ENCODE measurements at places on chromosomes 1 and 21. TPM values are rescaled to one million over a fixed set of nuclear protein-coding genes. Genes with fewer than 3 reads are reported as not detected.

- DNase-seq: peak; percentile 40
Observed at GRCh38 chr1:199545780-199546179, 481.7 kb upstream of the NR5A2 start.

GRCh38 chr1:119935373-119935772 is 39.1 kb upstream of the ADAM30 start:
- no peak for DNase-seq

BRDT gene
- total RNA-seq: not detected

- peak; percentile 63 for DNase-seq
Observed at GRCh38 chr1:202084791-202085681, 37.7 kb upstream of the GPR37L1 start.

DNA sequence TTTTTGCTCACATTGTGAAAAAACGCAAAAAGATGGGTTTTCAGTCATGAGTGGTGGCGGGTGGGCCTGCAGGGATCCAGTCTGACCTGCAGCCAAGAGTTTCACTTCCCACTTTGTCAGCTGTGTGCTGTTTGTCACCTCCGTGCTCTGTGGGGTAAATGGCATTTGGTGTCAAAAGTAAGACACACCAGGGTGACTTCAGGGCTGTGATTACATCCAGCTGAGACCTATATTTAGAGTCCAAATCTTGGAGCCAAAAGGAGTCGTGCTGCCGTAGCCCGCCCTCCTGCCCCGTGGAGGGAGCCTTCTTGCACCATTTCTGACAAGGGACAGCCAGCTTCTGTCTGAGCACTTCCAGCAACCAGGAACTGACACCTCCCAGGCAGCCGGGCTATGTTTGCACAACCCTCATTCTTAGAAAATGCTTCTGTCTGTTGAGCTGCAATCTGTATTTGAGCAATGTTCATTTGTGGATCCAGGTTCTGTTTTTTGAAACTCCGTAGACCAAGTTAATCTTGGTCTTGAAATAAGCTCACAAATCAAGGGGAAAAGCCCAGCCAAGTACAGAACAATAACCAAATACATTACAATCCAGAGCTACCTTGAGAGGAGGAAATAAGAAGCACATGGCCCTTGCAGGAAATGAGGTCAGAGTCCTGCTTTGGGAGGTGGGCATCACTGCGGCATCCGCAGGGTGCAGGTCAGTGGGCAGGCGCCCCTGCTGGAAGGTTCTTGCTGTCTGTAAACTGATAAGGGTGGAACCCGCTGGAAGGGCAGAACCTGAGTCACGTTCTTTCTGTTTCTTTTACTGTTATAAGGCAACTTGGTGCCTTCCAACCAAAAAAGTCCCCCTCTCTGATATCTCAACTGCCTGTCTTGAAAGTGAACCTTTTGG is 14.4 kb downstream of the ABCG1 start:
- DNase-seq: peak; percentile 13

DNA sequence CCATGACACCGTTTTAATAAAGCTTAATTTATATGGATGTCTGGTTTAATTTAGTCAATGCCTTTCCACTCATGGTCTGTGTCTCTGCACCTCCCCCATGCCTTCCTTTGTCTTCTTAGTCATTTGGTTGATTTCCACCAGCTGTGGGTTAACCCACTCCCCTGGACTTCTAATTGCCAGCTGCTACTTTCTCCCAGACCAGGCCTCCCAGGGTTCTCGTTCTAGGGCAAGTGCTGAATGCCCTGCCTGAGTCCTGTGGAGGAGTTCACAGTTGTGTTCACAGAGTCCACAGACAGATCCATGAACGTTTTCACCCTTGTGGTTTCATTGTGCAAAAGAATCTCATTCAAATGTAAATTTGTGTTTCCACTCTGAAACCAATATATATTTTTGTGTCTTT is 243.4 kb downstream of the NUF2 start:
- no peak for DNase-seq

CCDC27 gene
- not detected for total RNA-seq

DNA sequence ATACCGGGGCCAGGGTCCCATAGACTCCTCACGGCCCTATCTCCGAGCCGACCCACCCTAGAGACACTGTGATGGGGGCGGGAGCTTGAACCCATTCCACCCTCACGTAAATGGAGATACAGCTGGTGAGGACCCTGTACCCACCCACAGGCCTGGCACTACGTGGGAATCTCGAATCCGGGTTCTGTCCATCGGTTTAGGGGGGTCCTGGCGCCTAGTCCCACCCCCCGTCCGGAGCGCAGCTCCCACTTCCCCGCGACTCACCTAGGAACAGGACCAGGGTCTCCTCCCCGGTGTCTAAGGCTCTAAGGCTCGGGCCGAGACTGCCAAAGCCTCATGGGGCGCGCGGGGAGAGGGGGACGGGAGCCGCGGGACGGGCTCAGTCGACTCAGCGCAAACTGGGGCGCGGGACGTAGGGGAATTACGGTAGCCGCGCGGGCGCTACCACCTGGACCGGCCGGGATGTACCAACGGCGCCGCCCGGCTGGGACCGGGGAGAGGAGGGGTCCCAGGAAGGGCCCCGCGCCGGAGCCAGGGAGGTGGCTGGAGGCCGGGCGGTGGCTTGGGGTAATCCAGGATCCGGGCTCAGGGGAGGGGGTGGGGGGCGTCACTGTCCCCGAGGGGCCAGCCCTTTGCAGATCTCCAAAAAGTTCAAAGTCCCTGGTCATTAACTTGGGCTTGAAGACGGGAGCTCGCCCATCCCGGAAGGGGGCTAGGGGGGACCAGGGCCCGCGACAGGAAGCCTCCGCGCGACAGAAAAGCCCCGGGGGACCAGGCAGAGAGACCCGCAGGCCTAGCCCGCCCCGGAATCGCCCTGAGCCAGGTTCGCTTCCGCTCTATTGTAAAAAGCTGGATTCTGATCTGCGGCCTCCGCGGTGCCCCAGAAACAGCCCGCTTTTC is 1.0 kb downstream of the PLEKHG5 start:
- peak; percentile 84 for DNase-seq

TIAM1 gene
- 19.1 TPM for total RNA-seq

- DNase-seq: no peak
Observed at GRCh38 chr1:212959266-212960220, 9.2 kb downstream of the VASH2 start.

GRCh38 chr1:53678938-53679825 is 59.8 kb downstream of the GLIS1 start:
- no peak for DNase-seq

DNA sequence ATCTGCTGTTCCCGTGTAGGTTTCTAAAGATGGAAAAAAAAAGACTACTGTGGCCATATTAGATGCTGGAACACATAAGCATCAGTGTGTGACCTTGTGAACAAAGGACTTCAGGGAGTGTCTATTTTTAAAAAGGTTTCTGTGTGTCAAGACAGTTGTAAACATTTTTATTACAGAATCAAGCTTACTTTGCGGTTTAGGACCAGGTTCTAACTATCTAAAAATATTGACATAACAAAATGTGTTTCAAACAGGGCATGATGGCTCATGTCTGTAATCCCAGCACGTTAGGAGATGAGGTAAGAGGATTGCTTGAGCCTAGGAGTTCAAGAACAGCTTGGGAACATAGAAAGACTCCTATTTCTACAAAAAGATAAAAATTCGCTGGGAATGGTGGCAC is 7.1 kb upstream of the DDI2 start:
- peak; percentile 54 for DNase-seq

- DNase-seq: peak; percentile 50
Observed at GRCh38 chr1:174998569-174999215, 1.1 kb upstream of the CACYBP start.

DNA sequence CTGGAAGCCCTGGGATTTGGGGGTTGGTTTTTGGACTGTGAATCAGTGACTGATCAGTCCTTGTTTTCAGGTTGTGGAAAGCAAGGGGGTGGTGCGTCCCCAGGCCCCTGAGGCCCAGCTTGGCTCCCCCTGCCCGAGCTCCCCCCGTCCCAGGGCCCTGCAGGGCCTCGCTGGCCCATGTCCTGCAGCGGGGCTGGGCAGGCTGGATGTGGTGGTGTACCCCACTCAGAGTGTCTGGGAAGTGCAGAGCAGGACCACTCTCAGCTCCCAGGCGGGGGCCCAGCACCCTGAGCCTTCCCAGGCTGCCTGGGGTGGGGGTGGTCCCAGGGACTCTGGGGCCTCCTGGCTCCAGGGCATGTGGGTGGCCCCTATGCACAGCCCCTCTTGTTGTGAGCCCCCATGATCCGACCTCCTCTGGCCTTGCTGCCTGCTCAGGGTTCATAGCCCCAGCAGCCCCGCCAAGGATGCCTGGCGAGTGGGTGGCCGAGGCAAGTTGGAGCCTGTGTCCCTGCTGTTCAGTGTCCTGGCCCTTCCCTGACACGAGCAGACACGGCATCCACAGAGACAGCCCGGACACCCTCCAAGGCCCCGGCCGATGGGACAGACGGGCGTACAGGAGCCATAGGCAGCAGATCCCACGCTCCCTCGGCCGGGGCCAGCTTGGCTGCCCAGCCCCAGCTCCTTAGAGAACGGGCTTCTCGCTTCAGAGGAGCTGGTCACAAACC is 37.9 kb downstream of the SLX9 start:
- DNase-seq: no peak

GRCh38 chr1:33984906-33985565 is 121.2 kb downstream of the HMGB4 start:
- DNase-seq: no peak

KCNE2 gene
- total RNA-seq: not detected

AMPD1 gene
- total RNA-seq: not detected

GRCh38 chr21:42419845-42420244 is 16.1 kb downstream of the UBASH3A start:
- DNase-seq: no peak

DNA sequence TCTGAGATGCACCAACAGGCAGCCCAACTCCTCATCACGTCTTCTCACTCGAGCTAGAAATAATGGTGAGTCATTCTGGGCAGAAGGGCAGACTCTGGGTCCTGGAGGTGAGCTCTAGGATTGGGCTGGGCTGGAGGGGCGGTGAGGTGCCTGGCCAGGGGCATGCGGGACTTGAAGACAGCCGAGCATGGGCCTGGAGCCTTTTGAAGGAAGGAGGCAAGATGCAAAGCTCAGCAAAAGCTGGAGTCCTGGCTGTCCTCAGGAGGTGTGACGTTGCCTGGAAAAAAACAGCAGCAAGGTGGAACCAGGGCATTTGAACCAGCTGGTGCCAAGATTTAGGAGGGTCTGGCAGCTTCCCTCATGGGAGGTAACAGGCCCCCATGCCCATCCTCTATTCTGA is 712 bp downstream of the KCNA2 start:
- no peak for DNase-seq

MIER1 gene
- total RNA-seq: 11.8 TPM

- DNase-seq: no peak
Observed at GRCh38 chr1:210700511-210700910, 371.8 kb downstream of the HHAT start.

CENPF gene
- total RNA-seq: 101 TPM

GRCh38 chr1:196660272-196660671 is 8.4 kb downstream of the CFH start:
- DNase-seq: no peak

- DNase-seq: no peak
Observed at GRCh38 chr1:61156576-61157467, 74.5 kb downstream of the NFIA start.

- DNase-seq: no peak
Observed at GRCh38 chr1:244789731-244790130, 45.7 kb upstream of the COX20 start.

GRCh38 chr21:46254208-46254975 is 25.8 kb upstream of the LSS start:
- no peak for DNase-seq

- peak; percentile 59 for DNase-seq
Observed at GRCh38 chr1:107544285-107544684, 403.4 kb downstream of the NTNG1 start.

DNA sequence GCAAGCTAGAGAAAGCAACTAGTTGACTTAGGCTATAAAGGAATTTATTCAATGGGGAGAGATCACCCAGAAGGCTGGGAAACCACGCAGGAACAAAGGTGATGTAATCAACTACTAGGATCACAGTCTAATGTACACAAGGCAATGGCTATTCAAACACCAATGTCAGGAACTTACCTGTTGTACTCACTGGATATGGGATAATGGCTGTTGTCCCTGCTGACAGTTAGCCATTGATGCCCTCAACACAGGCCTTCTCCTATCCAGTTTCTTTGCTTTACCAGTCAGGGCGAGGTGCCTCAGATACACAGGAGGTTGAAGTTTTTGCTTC is 32.3 kb downstream of the C21orf91 start:
- no peak for DNase-seq

SPRR2G gene
- total RNA-seq: not detected

GRCh38 chr1:33282791-33283190 is 26.5 kb downstream of the ZNF362 start:
- DNase-seq: no peak

DNA sequence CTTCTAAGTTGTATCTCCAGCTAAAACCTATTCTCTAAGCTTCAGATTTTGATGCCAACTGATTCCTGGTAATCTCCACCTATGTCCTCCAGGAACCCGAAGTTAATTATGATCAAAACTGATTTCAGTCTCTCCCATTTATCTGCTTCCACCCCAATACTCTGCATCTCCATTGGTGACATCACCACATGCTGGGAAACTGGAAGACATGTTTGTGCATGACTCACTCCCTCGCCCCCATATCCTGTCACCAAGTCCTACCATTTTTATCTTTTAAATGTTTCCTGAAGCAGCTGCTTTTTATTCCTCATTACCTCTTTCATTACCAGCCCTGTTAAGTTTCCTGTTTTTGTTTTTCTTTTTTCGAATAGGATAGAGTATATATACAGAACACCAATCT is 228.5 kb downstream of the LRRC40 start:
- DNase-seq: no peak

GRCh38 chr1:12539705-12540579 is 78.1 kb downstream of the DHRS3 start:
- no peak for DNase-seq

CELA2A gene
- total RNA-seq: not detected

- DNase-seq: peak; percentile 62
Observed at GRCh38 chr1:6424619-6425593, at the start of gene ESPN. Gene ESPN, plus strand, starts transcription at chr1:6424776. Its CDS starts 180 bp downstream, at chr1:6424956.

SLAMF6 gene
- total RNA-seq: not detected

CAMK2N1 gene
- total RNA-seq: 51.2 TPM

DNA sequence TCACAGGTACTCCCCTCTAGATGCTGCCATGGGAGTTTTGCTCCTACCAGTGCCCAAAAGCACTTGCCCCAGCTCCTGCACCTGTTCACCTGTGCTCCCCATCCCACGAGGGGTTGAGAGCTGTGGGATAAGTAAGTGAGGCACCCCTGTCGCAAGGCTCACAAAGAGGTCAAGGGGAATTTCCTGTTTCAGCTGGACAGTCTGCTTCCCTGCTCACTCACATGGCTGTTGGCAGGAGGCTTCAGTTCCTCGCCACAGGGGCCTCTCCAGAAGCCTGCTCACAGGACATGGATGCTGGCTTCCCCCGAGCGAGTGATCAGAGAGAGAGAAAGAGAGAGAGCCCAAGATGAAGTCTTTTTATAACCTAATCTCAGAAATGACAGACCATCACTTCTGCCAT is 8.7 kb upstream of the NCMAP start:
- no peak for DNase-seq

AGBL4 gene
- 2.8 TPM for total RNA-seq

- DNase-seq: no peak
Observed at GRCh38 chr1:37017720-37018119, 16.6 kb downstream of the GRIK3 start.

DNA sequence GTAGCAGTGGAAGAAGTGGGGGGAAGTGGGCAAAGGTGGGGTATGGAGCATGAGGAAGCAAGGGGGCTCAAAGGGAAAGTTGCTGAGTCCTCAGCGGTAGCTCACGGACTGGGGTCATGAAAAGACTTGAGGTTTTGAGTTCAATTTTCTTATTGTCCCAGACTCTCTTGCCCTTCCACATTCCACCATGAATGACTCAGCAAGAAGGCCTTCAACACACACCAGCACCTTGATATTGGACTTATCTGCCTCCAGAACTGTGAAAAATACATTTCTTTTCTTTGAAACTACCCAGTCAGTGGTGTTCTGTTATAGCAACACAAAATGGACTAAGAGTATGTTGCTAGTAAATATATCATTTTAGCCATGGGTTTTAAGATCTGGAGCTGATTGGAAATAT is 17.3 kb upstream of the RHBDL2 start:
- DNase-seq: peak; percentile 75
